Myocyte (in vitro differentiated cells): ENCODE measurements at places on chromosomes 4 and X.

- DNase-seq, result no peak
Observed at GRCh38 chr4:36363024-36363423, 81.6 kb downstream of the DTHD1 start.

GRCh38 chr4:140906993-140907962 is 151.1 kb upstream of the TBC1D9 start:
- no peak for DNase-seq

- DNase-seq, result no peak
Observed at GRCh38 chr4:78585633-78586032, 34.1 kb downstream of the ANXA3 start.

DNA sequence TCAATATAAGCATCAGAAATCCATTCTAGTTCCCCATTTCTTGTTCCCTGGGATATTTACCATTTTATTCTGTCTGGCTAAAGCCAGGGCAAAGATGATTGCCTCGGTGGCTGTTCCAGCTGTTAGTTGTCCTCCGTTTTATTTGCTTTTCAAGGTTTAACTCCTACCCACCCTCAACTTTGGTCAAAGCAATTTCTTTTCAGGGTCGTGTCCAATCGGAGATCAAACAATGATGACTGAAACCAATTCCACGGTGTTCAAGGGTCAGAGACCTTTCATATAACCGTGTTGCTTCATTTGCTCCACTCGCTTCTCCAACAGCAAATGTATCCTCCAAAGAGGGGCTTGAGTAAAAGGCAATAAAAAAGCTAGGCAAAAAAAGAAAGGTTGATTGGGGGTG is 193.5 kb upstream of the FTHL17 start:
- DNase-seq, result no peak

- no peak for DNase-seq
Observed at GRCh38 chrX:50798783-50799182, 15.2 kb downstream of the SHROOM4 start.

DNA sequence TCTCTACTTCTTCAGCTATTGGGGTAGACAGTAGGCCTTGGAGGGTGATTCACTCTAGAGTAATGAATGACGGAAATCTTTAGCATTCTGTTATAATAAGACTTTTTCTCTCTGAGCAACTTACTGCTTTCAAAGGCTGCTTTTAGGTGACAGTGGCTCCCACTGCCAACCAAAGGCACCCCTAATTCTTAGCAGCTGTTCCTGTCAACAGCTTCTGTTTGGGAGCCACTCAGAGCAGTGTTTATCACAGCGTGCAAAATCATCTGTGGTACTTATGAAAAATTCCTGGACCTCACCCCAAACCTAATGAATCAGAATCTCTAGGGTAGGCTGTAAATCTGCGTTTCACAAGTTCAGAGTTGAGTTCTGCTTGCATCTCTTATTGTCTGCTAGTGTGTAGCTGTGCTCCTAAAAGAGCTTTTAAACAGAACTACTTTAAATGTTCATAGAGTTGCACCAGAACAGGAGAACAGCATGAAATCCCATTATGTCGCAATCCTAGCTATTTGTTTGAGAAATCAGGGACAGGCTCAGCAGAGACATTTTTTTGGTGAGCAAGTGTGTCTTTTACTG is 52.8 kb upstream of the POU4F2 start:
- peak; percentile 53 for DNase-seq

DNA sequence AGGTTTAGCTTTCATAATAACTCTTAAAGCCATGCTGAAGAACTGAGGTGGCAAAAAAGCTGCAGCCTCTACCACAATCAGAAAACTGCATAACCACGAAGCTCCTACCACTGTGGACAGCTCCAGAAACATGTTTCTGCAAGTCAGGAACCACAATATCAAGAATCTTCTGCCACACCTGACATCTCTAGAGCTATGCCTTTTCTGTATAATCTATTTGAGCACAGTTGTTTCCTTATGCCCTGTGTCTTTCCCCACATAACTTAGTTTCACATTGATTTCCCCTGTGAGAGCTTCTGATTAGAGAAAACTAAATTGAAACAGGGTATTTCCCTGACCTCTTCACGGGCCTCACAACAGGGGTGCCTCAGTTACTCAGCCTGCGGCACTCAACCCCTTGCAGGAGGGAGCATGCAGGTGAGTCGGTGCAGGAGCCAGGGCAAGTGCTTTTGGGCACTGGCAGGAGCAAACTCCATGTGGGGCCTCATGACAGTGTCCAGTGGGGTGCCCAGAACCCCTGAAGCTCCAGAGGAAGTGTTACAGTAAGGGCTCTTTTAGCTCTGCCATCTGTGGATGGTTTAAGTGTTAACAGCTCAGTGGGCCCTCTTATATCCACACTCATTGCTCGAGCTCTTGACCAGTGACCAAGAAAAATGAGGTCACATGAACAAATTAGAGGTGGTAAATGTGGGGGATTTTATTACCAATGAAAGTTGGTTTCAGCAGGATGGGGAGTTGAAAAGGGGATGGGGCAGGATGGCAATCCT is 132.8 kb upstream of the BMP3 start:
- DNase-seq, result no peak

- DNase-seq, result peak; percentile 39
Observed at GRCh38 chr4:154622598-154622997, 10.1 kb upstream of the FGG start.

DNA sequence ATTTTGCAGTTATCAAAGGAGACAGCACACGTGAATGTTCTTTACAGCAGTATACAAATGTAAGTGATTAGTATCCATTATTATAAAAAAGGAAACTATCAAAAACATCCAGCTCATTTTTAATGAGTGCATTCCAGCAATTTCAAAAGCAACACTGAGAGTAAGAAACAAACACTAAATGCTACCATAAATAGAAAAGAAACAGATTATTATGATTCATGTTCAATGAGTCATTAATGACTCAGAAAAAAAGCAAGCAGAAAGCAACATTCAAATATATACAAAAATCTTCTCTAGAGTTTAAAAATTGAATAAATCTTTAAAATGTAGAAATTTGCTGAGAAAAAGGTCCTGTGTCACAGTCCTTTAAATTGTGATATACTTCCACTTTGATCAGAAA is 346.5 kb upstream of the FMR1 start:
- DNase-seq, result no peak

DNA sequence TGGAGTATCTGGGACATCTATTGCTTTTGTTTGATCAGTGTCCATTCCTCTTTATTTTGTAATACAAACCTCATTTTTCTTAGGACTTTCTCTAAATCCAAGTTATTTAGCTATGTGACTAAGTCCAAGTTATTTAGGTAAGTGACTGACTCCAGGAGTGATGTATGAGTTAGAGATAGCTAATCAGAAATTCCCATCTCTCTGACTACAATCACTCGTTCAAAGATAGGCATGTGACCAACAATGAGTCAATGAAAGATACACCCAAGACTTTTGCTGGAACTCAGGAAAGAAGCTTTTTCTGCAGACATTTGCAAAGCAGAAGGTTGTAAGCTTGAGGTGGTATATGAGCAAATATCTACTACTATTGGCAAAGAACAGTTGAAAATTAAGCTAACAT is 72.5 kb upstream of the KCNIP4 start:
- no peak for DNase-seq

DNA sequence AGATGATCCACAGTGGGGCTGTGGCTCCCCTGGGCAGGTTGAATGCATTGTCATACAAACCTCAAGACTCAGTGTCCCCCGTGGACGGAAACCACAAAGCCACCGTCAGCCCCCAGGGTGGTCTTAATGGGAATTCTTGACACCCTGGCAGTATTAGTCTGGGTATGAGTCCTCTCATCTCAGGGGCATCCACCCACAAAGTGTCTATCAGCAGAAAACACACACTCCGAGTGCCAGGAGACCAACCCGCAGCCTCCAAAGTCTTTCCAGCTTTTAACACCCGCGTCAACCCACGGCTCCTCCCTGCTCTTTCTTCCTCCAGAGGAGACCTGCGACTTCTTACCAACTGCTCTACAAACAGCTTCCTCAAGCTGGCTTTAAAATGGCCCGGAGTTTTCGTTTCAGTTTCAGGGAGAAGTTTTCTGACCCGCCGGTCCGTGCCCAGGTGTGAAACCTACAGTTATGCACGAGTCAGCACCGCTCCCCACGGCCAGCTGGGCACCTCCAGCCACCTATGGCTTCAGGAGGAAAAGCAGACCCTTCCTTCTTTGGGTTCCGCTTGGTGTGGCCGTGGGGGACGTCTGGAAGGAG is 14.4 kb upstream of the ASMTL start:
- DNase-seq, result no peak

DNA sequence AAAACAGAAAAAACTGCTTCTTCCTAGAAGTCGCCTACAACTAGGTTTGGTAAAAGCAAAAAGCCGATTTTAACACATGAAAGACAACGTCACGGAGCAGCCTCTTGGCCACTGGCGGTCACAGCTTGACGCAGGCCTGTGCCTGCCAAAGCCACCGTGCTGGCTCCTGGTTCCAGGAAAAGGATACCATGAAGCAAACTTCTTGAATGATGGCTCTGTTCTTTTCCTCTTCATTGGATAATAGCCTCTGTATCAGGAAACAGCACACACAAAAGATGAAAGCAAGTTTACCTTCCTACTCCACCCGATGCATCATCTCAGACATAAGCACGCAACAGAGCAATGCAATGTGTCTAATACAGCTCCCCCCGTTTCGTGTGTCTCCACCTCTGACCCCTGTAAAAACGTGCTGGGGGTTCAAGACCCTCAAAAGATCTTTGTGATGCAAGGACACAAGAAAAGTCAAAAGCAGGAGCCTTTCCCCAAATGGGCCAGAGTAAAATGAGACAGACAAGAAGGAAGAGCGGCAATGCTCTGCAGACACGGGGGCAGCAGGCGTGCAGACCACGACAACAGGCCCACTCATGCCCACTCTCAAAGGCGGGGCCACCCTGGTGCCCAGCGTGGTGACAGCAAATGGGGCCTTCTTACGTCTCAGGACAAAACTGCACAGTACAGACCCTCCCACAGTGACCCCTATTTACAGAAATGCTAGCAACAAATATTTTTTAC is 19.4 kb downstream of the GAK start:
- no peak for DNase-seq

GRCh38 chr4:127622621-127622920 is 10.2 kb upstream of the INTU start:
- DNase-seq, result no peak

DNA sequence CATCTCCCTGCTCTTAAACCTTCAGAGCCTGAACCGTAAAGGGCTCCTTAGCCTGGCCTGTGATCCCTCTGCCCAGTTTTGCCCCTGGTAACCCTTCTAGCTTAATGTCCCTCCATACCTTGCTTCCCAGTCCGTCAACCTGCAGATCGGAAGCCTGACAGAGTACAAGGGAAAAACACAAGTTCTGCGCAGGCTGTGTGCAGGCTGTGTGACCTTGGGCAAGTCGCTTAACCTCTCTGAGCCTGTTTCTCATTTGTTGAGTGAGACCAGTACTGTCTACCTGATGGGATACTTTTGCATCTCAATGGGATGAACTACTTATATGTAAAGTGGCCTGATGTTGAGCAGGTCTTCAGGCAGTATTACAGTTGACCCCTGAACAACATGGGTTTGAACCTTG is 1.7 kb downstream of the NSDHL start:
- no peak for DNase-seq

- DNase-seq, result no peak
Observed at GRCh38 chr4:141207961-141208360, 12.7 kb upstream of the ZNF330 start.

- peak; percentile 43 for DNase-seq
Observed at GRCh38 chrX:130108647-130109428, 1.5 kb downstream of the ELF4 start.

DNA sequence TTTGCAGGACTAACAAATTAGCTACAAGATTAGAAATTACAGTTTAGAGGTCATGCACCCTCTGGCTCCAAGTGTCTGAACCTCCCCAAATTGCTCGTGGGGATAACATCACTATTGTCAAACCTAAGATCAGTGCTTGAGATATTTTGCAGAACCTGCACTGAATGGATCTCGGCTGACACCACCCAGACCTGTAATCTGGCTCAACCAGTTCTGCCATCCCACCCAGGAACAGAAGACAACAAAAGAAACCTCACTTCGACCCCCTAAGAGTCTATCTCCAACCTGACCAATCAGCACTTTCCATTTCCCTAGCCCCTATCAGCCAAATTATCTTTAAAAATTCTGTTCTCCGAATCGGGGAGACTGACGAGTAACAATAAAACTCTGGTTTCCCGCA is 318.7 kb downstream of the NAP1L3 start:
- no peak for DNase-seq

- DNase-seq, result no peak
Observed at GRCh38 chr4:182091128-182091527, 152.1 kb upstream of the TENM3 start.

DNA sequence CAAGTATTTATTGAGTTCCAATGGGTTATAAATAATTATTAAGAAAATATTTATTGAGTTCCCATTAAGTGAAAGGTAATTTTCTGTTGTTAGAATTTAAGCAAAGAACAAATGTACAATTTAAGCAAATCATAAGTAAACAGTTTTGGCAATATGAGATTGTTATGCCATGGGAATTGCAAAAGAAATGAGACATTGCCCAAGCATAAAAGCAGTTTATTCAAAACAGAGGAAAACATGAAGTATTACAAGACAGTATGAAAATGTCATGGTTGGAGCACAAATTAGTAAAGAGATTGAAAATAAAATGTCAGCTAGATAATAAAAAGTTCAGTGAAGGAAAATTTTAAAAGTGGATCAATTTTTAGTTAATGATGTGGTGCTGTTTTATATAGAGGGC is 706.1 kb upstream of the EPHA5 start:
- DNase-seq, result no peak

DNA sequence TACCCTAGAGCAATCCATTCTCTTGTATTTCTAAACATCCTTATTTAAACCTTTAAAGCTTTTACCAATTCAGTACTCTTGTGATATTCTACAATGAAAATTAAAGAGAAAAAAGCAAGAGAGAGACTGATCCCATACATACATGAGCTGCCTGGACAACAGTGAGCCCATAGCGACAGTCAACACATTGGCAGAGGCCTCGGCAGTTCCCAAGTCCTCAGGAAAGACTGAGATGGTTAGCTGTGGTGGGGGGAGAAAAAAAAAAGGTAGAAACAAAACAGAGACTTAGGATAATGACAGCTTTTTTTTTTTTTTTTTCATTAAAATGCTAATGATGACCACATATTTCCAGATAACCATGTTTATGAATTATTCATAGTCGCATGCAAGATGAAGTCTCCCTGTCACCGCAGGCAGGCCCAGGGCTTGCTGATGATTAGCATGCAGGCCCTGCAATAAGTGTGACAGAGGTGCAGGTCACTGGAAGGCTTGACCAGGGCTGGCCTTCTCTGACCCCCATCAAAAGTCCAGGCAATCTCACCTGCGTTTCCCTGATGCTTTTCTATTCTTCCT is 148.8 kb downstream of the APBB2 start:
- DNase-seq, result no peak

- DNase-seq, result no peak
Observed at GRCh38 chr4:31125496-31125895, 405.3 kb downstream of the PCDH7 start.
